NCI-H524 treated with DMSO at 0.1 percent for 48 hours (cell line): ENCODE measurements at places on chromosomes 4 and X.

DNA sequence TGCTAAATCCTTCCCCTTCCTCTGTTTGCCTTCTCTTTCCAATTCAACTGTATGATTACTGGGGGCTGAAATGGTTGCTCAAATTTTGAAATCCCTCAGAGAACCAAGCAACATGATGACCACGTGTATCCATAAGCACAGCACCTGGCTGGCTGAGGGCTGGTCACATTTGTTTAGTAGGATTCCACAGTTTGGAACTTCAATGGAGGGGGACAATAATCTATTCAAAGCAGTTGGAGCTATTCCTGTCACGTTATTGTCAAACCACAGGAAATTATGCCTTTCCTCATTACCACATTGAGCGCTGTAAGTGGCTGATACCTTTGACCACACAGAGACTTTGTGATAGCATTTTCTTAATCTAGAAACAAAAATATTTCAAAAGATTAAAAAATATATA, 7.0 kb downstream of the TMSB4X start:
- no peak for DNase-seq

DNA sequence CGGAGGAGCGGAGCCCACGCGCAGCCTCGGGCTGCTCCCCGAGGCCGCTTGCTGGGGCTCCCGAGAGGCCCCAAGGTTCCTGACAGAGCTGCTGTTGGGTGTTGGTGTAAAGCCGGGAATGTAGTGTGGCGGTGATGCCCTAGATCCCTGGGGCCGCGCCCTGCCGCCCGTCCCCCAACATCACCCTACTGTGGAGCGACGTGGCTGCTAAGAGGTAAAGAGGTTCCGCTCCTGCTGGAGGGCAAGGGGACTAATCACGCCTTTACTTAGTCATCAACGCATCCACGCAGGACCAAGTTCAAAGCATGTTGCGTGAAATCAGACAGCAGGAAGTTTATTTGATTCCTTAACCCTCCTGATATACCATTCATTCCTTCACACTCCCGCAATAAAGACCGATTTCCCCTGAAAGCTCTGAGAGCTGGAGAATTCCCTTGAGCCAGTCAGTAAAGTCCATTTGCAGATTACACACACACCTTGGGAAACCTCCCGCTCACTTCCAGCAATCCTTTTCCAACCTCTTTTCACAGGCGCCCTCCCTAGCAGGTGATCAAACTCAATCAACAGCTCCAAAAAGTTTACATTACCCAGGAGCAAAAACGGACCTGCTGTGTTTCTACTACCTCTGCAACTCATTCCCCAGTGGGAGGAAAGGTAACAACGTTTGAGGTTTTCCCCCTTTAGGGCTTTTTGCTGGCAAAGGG, 579 bp upstream of the GABRA2 start:
- no peak for DNase-seq

DNA sequence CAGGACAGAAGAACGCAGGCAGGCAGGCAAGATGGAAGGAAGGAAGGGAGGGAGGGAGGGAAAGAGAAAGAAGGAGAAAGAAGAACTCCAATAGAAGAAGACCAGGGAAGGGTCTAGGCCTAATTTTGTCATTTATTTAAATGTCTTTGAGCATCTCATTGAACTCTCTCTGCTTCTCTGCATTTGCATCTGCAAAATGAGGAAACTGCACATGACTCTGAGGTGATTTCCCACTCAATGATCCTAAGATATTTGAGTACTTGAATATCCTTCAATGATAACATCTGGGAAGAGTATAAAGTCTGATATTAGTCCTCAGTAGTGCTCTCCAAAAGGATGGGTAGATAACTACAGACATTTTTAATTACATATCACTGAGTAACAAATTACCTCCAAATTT, 33.1 kb upstream of the RBPJ start:
- DNase-seq, result no peak

- DNase-seq, result no peak
Observed at GRCh38 chrX:41023098-41023497, 62.1 kb upstream of the USP9X start.

- DNase-seq, result no peak
Observed at GRCh38 chr4:112898357-112899141, 150.9 kb upstream of the ANK2 start.

GRCh38 chr4:177464026-177464425, 21.8 kb upstream of the AGA start:
- DNase-seq, result no peak

DNA sequence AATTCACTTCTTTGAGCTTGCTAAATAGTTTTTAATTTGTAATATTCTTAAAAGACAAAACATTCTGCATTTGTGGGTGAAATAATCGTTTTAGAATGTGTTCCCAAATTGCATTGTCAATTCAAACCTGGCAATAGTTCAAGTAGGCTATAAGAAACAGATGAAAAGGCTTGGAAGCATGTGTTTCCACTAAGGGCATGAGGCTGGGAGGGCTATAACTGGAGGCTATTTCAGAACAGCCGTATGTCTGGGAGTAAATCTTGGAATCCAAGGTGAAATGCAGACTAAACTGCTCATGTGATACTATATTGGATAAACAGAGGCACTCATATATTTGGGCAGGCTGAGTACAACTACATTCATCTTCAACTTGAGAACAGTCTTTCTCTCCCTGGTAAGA, 117.4 kb upstream of the GRPR start:
- no peak for DNase-seq

GRCh38 chr4:84952004-84952403, 14.5 kb downstream of the WDFY3 start:
- DNase-seq, result no peak

DNA sequence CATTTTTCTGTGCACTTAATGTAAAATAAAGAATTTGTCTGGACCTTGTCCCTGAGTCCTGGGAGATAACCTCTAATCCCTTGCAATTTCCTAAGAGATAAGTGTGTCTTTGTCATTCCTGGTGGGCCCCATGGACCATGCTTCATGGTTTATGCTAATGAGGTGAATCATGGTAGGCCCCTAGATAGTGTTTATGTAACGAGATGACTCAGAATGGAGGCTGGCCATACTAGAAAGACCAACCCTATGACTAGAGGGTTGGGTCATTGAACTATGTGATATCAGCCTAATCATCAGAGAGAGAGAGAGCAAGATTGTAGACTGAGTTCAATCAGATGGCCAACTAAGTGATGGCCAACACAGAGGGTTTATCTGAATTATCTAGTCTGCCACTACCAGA, 64.2 kb upstream of the NHSL2 start:
- no peak for DNase-seq

DNA sequence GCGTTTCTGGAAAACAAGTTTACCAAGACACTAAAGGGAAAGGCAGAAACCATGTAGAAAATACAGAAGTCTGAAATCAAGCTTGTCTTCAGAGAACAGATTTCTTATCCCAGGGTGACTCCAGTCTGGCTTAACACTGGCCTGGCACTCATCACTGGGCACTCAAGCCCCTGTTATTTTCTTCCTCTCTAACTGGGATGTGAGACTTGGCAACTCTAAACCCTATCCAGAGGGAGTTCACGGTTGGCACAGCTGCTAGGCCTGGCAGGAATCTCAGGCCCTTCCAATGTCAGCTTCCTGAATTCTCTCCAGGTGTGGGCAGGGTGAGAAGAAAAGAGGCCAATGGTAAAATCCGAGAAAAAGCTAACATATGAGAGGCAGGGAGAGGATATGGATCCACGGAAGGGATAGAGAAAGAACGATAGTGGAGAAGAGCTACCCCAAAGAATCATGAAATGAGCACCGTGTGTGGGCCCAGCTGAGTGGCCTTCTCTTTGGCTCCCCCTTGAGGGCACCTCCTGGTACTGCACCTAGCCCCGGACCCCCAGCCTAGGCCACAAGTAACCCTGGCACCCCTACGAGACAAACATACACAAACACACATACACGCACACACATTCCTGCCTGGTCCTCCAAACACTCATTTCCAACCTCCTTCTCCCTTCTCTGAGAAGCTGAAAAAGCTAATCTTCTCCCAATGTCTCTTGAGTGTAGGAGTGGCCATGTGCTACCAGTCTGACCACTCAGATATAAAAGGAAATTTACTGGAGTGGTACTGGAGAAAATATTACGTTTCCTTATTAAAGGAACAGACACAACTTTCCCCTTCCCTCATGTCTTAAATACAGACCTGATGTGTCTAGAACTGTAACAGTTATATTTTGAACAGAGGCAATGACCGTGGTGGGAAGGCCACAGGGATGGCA, 16.6 kb upstream of the PTCHD1 start:
- DNase-seq, result no peak

DNA sequence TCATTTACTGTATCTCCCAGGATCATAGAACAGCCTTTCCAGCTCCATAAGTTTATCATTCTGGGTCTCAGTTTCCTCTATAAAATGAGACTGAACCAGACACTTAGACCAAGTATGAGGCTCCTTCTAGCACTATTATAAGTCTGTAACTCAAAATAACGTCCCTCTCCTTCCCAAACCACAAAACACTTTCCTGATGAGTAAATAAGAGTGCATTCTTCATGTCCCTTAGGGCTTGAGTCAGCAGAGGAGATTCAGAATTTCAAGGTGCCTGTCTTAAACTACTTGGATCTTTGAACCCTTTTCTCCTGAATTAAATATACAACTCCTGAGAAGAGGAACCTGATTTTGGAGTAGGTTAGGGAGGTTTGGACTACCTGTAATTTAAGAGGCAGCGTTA, 62.6 kb downstream of the GLRA2 start:
- DNase-seq, result no peak

DNA sequence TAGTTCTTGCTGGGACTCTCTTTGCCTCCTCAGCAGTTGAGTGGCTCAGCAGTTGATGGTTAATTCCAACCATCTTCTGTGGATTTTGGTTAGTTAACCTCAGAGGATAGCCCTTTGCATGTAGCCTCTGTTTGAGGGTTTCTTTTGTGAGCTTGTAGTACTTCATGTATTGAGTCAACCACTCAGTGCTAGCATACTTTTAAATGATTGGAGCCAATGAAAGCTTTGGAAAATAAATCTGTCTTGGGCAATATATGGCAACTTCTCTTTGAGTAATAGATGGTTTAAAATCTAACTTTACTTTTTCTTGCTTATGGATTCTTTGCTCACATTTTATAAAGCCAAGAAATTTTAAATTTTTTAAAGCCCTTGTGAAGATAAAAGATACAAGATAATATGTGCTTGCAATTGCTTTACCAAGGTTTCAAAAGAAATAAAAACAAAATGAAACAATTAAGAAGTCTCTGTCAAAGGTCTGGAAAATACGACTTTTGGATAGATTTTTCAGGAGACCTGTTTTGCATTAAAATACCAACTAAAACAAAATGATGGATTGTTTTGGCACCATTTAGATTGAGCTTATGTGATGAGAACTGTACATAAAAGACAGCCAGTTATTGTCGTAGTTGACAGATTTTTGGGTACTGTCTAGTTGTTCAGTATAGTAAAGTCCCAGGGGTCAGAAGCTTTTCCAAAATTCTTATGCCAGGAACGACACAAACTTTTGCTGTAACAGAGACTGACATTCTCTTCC, 181.9 kb downstream of the SPRY1 start:
- no peak for DNase-seq

DNA sequence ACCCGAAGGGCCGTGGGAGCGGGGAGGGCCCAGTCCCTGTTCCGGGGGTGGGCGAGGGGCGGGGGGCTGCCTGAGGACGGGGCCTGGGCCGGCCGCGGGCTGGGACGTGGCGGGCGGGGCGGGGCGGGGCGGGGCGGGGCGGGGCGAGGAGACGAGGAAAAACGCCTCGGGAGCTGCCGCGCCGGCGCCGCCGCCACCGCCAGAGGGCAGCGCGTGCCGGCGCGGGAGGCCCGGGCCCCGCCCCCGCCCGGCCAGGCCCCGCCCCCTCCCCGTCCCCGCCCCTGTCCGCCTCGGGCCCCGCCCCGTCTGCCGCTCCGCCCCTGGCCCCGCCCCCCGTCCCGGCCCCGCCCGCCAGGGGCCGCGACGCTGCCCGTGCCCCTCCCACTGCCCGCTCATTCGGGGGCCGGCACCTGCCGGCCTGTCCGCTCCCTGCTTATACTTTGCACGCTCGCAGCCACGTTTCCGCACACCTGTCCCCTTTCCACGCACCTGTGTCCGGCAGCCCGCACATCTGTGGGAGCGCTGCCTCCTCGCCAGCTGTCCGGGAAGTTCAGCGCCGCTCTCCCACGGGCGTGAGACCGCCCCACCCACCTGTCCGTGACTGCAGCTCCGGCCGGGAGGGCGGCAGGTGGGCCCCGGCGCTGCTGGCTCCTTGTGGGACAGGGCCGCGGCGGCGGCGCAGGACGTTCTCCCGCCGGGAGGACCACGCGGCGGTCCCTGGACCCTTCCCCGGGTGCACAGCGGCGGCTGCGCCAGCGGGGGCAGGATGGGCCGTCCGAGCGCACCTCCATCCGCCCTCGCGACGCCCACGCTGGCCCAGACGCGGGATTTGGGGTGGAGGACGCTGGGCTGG, 1.7 kb upstream of the FGFRL1 start:
- DNase-seq, result no peak

- no peak for DNase-seq
Observed at GRCh38 chr4:187183346-187183745, 459.7 kb upstream of the FAT1 start.

DNA sequence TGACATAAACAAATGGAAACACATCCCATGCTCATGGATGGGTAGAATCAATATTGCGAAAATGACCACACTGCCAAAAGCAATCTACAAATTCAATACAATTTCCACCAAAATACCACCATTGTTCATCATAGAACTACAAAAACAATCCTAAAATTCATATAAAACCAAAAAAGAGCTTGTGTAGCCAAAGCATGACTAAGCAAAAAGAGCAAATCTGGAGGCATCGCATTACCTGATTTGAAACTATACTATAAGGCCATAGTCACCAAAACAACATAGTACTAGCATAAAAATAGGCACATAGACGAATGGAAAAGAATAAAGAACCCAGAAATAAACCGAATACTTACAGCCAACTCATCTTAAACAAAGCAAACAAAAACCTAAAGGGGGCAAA, 342.8 kb upstream of the AGA start:
- no peak for DNase-seq

DNA sequence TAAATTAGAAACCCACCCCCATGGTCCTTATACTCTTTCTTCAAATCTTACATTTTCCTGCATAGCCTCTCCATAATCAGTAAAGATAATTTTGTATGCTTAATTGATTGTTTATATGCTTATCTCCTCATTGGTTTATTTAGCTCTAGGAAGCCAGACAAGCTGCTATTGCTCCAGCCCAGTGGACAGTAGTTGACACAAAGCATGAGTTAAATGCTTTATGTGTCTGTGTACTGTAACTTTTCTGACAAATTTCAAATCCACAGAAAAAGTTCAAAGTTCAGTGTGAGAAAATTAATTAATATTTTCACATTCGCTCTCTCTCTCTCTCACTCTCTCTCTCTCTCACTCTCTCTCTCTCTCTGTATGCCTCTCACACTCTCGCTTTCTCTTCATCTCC, 181.7 kb downstream of the GABRB1 start:
- DNase-seq, result no peak

GRCh38 chr4:81152839-81153713, 61.9 kb downstream of the PRKG2 start:
- no peak for DNase-seq
